ENCODE measurements at places on chromosomes 6 and 20. TPM values are rescaled to one million over a fixed set of nuclear protein-coding genes. Genes with fewer than 3 reads are reported as not detected.

The NUDT3 gene
- 22.9 TPM for total RNA-seq

- no peak overlapping the region for H3K27ac ChIP-seq
- no peaks in the 10 kb centered on the region for H3K27me3 ChIP-seq
- DNase-seq, result no peak
- no peaks in the 10 kb centered on the region for H3K36me3 ChIP-seq
- no peaks in the 10 kb centered on the region for H3K4me1 ChIP-seq
Observed at GRCh38 chr6:20172842-20173456, 39.3 kb downstream of the MBOAT1 start.

DNA sequence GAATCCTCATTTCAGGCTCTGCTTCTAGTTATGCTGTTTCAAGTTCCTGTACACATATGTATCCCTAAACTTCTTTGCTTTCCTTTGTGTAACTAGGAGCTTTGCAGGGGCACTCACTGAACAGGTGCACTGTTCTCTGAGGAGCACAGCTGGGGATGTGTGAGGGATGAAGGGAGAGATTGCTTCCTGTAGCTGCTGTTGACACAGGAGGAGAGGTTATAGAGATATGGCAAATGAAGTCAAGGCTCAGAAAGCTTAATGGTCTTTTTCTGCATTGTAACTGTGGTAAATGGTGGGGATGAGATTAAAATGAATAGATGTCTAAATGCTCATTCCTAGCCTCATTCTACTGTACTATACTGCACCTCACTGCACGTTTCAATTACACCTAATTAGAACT lies 454.3 kb downstream of the BTBD3 start:
- H3K4me1 ChIP-seq, result no peaks in the 10 kb centered on the region
- no peaks in the 10 kb centered on the region for H3K27me3 ChIP-seq
- H3K4me3 ChIP-seq, result no peak overlapping the region
- no peak for DNase-seq
- no peak overlapping the region for H3K27ac ChIP-seq
- no peaks in the 10 kb centered on the region for H3K36me3 ChIP-seq

The IL17A gene
- total RNA-seq, result not detected

GRCh38 chr6:3294921-3295871 lies 36.4 kb downstream of the PSMG4 start:
- H3K4me1 ChIP-seq, result no peaks in the 10 kb centered on the region
- H3K27ac ChIP-seq, result no peak overlapping the region
- H3K27me3 ChIP-seq, result no peaks in the 10 kb centered on the region

The COX4I2 gene
- not detected for total RNA-seq

DNA sequence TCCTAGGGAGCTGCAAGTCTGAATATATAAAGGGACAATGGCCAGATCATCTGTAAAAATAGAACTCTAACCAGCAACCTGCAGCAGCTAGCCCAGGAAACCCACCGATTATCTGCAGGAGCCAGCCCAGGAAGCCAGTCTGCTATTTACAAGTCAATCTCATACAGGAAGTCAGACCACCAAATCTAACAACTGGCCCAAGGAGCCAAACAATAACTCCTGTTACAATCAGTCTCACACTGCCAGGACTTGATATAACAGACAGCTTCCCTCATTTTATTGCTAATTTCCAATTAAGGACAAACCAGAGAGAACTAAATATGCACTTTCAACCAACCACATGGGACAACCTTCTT lies 14.4 kb upstream of the RIN2 start:
- H3K27me3 ChIP-seq, result no peaks in the 10 kb centered on the region
- no peak for DNase-seq
- H3K4me3 ChIP-seq, result no peak overlapping the region
- H3K36me3 ChIP-seq, result no peaks in the 10 kb centered on the region

The SGK2 gene
- 6.6 TPM for total RNA-seq

The ARFGAP1 gene
- 286 TPM for total RNA-seq

DNA sequence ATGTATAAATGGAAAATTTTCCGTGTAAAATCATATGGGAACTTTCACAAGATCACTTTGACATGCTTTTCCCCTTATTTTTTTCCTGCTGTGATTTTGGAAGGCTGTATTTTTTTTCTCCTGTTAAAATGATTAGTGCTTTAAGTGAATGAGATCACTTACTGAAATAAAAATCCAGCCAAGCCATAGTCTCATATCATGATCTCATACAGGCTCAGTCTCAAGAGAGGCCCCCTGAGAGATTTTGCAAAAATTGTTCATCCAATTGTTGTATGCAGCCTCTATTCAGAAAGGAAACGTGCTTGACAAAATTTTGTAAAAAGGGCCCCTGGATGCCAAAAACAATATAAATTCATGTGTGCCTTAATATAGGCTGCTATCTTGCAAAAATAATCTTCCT lies 528.2 kb downstream of the HDGFL1 start:
- H3K27me3 ChIP-seq, result no peaks in the 10 kb centered on the region
- no peaks in the 10 kb centered on the region for H3K4me1 ChIP-seq
- no peak overlapping the region for H3K27ac ChIP-seq
- no peak for DNase-seq

DNA sequence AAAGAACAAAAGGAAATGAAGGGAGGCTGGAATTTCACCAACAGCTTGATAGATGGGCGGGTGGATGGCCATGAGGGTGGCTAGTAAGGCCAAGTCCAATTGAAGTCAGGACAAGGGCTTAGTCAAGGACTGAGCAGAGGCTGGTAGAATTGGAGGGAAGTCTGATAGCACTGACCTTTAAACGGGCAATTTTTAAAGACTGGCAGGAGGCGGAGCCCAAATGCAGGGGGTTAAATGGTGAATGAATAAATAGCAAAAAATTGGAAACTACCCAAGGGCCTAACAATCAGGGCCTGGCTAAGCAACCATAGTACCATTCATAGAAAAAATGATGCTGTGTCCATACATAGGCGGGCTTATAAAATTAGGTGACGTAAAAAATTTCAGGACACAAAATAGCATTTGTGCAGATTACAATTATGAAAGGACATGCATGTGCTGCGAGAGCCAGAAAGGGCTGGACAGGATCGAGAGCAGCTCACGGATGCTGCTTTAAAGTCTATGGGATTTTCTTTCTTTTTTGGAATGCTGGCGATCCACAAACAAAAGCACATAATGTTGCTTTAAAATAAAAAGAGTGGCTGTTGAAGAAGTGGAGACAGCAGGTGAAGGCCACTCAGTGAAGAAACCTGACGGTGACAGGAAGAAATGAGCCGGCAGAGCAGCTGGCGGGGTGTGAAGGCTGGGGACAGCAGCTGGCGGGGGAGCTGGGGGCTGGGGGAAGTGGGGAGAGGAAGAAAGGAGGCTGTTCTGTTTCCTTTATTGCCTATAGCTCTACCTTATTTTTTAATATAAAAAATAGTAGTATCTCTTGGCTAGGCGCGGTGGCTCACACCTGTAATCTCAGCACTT lies 42.8 kb upstream of the TAF8 start:
- no peak overlapping the region for H3K4me3 ChIP-seq
- peaks cover 10% of the 10 kb centered on the region for H3K4me1 ChIP-seq
- no peak overlapping the region for H3K27ac ChIP-seq
- H3K36me3 ChIP-seq, result no peaks in the 10 kb centered on the region
- H3K27me3 ChIP-seq, result no peaks in the 10 kb centered on the region

All from Caco-2 (cell line).